ENCODE measurements at places on chromosomes 3 and 15.

- DNase-seq = no peak
Observed at GRCh38 chr3:134713671-134714070, 62.8 kb upstream of the KY start.

GRCh38 chr15:42070976-42071350 lies 23.4 kb downstream of the PLA2G4D start:
- no peak for DNase-seq

GRCh38 chr15:43125100-43125661 lies 8.2 kb upstream of the TMEM62 start:
- DNase-seq = no peak

GRCh38 chr15:49255966-49256759 lies 86.1 kb downstream of the GALK2 start:
- no peak for DNase-seq

GRCh38 chr3:47365213-47366153 lies 15.3 kb upstream of the PTPN23 start:
- DNase-seq = no peak

DNA sequence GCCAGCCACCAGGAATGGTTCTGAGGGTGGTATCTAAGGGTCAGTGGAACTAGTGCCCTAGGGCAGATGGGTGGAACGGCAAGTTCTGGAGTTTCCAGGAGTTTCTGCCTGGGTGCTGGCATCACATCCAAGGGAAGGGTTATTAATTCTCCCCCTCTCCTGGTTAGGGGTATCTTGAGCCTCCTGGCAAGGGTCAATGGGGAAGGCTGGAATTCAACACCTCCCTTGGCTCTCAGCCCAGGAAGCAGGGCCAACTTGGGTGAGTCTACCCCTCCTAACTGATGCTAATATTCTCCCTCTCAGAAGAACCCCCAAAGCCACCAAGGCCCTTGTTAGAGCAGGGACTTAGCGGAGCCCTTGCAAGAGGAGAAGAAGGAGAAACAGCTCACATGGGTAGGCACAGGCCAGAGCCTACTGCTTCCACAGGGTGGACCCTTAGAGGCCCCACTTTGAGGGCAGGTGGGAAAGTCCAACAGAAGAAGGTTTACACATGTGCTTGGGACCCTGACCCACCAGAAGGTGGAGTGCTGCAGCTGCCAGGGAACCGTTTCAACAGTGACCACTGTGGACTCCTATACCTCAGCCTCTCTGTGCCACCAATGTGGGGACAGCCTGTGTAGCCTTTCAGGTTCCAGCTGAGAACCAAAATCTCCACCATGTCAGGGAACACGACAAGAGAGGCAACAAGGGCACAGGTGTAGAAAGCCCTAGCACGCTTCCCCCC lies 3.3 kb downstream of the TMEM115 start:
- no peak for DNase-seq

DNA sequence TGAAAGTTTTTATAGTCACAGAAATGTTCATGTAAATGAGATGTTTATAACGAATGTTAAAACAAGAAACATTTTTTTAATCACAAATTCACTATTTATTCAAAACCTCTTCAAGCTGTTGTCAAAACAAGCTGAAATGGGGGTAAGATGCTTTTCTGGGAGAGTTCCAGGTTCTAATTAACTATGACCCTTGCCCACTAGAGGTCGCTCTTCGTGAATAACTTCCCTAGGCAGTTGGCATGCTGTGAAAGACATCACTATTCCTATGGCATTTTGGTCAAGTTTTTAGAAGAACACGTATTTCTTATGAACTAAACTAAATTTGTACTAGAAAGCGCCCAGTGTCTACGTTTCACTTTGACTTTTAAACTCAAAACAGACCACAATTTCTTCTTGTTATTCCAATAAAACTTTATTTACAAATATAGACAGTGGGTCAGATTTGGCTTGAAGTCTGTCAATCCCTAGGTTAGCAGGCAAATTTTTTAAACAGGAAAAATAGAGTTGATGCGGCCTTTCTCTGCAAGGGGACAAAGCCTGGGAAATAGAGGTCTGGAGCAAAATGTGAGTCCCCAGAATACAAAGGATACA lies 62.8 kb upstream of the CMTM8 start:
- peak; percentile 76 for DNase-seq
